ENCODE measurements at places on chromosomes 7 and 10.

DNA sequence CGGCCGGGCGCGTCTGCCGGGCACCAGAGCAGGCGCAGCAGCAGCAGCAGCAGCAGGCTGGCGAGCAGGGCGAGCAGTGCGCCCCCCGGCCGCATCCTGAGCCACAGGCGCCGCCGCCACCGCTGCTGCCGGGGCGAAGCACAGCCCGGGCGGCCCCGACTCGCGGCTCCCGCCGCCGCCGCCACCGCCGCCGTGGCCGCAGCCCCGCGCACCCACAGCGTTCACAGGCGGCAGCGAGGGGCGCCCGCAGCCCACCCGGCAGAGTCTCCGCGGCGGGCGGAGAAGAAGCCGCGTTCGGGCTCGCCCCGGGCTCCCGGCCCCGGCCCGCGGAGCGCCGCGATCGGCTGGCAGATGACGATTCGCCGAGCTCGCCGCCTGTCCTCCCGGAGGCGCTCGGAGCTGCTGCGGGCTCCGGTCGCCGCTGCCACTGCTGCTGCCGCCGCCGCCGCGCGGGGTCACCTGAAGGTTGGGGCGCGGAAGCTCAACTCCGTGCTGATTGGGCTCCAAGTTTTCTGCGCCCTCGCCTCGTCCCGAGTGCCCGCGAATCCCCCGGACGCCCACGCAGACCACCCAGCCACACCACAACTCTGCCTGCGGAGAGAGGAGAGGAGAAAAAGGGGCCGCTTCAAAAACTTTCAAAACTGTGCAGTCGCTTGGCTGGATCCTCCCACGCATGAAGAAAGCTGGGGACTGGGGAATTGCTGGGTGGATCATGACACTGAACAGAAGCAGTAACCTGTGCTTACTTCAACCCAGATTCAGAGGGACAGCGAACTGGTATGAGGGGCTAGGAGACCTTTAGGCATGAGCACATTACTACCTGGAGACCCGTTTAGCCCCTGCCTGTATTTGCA is at the start of gene ST8SIA6:
TSS of gene ST8SIA6 (minus strand) at position 435 of the 854 bp plus-strand sequence. CDS start at position 95, 340 bp downstream.
- DNase-seq = peak; percentile 41

GRCh38 chr10:84497978-84498377 is 169.6 kb downstream of the CCSER2 start:
- DNase-seq = no peak

DNA sequence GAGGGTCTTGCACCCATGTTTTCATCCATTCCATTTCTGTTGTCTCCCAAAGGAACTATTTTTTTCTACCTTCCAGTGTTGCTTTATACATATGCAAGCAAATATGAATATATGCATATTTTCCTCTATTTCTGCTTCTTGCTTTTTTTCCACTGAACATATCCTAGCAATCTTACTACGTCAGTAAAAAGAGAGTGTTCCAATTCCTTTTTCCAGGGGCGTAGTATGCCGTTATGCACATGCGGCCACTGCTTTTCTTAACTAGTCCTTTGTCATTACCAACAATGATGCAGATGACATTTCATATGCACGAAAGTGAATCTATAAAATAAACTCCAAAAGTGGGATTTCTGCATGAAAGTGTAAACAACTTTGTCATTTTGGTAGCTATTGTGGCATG is 40.2 kb upstream of the FRMD4A start:
- no peak for DNase-seq

DNA sequence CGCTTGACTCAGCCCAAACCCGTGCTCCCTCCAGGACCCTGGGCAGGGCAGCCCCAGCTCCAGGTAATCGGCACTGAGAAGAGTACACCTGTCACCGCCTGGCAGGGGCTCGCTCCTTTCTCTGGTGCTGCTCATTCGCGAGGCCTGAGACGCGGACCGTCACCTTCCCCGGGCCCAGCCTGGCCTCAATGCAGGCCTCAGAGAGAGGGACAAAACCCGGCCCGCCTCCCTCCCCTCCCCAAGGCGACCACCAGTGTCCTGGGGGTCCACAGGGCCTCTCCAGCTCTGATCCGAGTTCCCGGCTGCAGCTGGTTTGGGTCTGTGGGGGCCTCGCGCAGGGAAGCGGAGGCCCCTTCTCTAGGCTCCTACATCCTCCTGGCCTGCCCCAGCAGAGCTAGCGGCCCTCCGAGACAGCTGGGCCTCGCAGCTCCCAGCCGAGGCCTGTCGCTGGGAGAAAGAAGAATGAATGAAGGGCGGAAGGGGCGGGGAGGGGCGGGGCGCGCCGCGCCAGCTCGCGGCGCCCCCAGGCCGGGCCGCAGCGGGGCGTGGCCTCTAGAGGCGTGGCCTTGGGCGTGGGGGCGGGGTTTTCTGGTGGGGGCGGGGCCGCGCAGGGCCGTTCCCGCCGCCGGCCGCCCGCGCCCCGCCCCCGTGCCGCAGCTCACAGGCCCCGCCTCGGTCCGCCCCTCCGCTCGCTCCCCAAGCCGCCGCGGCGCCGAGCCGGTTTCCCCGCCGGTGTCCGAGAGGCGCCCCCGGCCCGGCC is at the start of gene LIMK1:
TSS of gene LIMK1 (plus strand) at position 688 of the 760 bp plus-strand sequence. CDS start 187 bp downstream, outside the sequence.
- peak; percentile 83 for DNase-seq

GRCh38 chr7:4854916-4855315 is 6.9 kb downstream of the PAPOLB start:
- DNase-seq = no peak

DNA sequence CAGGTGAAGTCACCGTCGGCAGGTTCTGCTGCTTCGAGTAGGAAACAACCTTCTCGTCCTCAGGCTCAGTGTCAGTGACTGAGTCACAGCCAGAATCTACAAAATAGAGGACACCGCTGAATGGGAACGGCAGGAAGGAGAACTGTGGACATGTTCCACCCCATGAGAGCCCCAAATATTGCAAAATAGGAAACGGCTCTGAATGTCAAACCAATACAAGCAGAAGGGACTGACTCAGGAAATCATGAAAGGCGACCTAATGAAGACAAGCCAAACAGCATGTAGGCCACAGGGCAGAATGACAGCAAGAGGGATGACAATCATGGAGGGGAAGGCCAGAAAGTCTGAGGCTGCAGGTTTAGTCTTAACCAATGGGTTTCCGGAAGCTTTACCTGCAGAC is 63.5 kb downstream of the PIK3AP1 start:
- no peak for DNase-seq

DNA sequence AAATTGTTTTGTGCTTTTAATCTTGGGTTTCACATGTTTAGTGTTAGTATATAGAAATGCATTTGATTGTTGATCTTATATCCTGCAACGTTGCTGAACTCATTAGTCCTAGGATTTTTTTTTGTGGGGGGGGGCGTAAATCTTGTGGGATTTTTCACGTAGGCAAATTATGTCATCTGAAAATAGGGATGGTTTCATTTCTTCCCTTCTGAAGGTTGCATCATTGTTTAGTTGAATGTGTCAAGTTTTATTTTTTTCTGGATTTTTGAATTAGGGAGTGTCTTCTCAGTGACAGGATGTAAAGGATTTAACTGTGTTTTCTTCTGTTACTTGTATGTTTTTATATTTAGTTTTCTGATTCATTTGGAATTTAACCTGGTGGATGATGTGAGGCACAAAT is 26.7 kb downstream of the MKLN1 start:
- DNase-seq = no peak

GRCh38 chr7:152006336-152006735 is 19.1 kb upstream of the GALNT11 start:
- DNase-seq = no peak

GRCh38 chr10:20897146-20897825 is at the start of gene NEBL:
Gene NEBL, minus strand, starts transcription at chr10:20897311. Its CDS starts 106 bp downstream, at chr10:20897205.
- DNase-seq = no peak

DNA sequence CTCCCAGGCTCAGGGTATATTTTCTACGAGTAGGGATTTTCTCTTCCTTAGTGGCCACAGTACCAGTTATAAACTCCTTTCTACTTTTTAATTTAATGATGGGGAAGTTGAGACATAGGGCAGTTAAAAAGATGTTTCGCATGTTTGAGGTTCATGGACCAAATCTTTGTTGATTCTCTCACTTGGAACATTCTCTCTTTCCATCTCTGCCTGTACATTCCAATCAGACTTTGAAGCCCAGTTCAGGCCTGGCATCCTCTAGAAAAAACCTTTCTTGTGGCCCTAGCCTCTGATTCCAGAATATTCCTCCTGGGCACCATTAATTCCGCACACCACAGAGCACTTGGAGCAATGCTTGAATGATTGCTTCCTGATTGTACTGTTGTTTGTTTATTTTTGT is 18.5 kb downstream of the SLC13A4 start:
- DNase-seq = no peak

Data from activated CD4-positive, alpha-beta T cell treated with anti-CD3 and anti-CD28 coated beads for 4 hours (primary cell).